ENCODE measurements at places on chromosomes 3 and 15.

GRCh38 chr3:102215166-102215565 lies 219.6 kb upstream of the ZPLD1 start:
- no peak for DNase-seq

DNA sequence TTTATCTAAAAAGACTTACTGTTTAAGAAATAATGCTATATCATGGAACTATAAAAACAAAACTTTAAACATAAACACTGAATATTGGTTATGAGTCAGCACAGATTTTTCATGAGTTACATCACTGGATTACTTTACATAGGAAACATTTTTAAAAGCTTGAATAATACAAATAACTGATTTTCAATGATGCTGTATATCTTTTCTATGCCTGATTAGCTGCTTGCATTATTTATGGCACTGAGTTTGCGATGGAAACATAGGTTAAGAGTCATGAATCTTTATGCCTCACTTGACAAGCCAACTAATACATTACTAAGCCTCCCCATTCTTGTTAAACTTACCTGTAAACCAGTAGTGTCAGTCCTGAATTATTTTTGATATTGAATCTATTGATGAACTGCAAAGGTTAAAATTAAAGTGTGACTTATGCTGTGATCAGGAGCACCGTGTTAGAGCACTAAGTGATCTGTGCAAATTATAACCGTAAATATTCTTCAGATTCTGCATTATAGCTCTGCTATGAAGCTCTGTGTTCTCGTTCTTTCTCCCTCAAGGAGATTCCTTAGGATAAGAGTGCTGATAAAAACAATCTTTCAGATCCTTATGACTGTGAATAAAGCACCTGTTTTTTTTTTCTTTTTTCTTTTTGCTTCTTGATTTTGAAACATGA lies 437.3 kb upstream of the BCHE start:
- DNase-seq, result no peak

DNA sequence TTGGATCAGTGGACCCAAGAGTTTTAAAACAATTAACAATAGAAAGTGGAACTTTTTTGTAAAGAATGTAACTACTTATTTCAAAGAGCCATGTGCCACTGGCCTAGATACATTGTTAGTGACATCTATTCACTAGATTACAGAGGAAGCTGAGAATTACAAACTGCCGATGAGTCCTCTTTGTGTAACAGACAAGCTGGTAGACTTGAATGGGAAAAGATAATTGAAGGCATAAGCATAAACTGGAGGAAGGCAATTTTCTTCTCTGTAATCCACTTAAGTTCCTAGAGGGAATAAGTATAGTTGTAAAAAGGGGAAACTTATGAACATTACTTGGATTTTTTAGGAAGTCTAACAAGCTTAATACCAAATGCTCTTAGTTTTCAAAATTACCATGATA lies 15.1 kb downstream of the THUMPD3 start:
- DNase-seq, result no peak

- DNase-seq, result no peak
Observed at GRCh38 chr3:16211176-16211904, 36.9 kb downstream of the GALNT15 start.

DNA sequence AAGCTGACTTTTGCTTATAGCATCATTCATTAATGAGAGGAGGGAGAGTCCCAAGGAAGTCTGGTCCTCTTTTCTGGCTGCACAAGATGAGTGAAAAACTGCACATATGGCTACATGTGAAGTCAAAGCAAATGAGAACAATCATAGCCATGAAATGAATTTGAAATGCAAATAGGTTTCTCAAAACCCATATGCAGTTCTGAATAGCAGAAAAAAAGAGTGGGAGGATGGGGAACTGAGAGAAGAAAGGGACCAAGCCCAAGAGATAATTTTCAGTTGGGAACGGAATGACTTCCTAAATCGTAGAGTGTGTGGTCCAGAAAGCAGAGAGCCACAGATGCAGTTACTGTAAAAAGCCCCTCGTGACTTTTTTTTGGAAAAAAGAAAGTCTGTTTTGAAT lies 66.3 kb downstream of the GTPBP8 start:
- DNase-seq, result no peak

GRCh38 chr3:149449799-149450198 lies 24.7 kb upstream of the TM4SF4 start:
- no peak for DNase-seq

- DNase-seq, result no peak
Observed at GRCh38 chr3:116050311-116050915, 394.9 kb downstream of the LSAMP start.

All from stimulated activated CD4-positive, alpha-beta T cell treated with anti-CD3 and anti-CD28 coated beads, TNF-alpha, amount 100 ng/mL, for 4 hours (primary cell).